Anterior cingulate cortex (tissue), 58 donors: ENCODE measurements at places on chromosomes 6 and 20.

DNA sequence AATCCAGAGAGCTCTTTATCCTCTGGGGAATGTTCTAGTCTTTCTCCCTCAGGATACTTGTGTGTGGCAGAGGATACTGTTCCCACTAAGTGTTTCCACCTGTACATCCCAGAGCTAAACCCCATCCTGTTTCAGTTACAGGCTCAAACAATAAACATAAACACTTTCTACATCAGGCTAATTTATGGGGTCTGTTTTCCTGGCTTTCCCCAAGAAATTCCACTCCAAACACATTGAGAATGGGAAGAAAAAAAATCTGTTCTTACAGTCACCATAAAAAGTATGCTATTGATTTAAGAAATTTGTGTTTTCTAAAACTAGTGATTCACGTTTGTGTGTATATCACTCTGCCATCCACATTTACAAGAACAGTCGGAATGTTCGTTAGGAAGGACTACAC is 293.9 kb upstream of the FOXQ1 start:
- DNase-seq: no peak

DNA sequence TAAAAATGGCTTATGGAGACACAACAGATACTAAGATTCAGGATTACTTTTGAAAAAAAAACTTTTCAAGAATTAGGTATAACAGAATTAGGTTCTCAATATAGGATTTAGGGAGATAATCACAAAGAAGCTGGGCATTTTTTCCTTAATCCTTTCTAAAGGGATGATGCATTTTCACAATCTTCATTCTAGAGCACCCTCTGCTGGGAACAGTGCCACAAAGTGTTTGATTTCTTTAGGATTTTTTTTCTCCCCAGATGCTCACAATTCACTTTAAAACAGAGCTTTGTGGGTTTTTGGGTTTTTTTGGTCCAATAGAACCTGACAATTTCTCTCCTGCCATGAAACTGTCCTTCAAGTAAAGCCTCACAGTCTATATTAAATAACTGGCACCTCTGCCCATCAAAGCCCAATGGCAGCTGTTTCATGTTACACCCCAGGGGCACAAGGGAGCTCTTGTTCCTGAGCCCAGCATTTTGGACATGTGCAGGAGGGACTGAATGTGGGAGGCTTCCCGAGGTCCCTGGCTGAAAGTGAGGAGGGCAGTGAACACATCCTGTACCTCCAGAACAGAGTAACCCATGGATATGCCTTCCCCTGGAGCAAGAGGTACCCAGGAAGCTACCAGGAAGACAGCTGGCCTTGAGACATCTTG is 39.7 kb downstream of the PREP start:
- DNase-seq: peak; percentile 8

DNA sequence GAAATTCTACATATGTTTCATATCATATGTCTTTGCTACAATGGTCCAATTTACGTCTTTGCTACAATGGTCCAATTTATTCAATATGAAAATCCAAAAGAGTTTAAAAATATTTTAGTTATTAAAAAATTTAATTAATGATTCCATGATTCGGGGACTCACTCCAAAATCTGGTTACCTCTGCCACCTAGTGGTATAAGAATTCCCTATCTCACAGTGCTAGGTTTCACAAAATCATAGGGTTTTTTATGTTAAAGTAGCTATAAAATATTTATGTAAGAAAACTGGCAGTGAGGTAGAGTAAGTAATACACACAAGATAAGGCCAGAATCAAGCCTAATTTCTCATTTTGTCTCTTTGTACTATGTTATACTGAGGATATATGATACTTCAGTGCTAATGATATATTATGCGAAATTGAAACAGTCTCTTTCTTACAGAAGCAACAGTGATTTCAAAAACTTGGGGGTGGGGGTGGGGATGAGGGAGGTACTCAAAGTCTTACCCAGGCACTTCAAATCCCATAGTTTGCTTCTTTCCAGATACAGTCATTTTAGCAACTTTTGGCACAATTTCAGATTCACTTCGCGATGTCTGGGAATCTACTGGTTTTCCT is 52.3 kb downstream of the HBS1L start:
- no peak for DNase-seq

DNA sequence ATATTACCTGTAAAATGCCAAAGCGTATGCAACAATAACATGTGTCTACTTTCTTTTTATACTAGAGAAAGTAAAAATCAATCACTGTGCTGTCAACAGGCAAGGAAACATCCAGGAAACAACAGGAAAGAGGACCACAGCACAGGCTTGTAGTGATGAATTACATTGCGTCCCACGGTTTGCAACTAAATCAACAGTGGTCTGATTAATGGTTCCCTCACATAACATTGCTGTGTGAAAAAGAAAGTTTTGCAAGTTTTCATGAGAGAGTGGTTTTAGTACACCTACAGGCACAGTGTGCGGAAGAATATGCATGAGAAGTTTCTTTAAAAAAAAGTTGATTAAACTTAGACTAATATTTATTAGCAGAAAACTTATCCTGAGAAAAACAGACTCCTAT is 329.5 kb upstream of the HSF2 start:
- DNase-seq: no peak

- DNase-seq: no peak
Observed at GRCh38 chr6:154602708-154603107, 92.2 kb upstream of the CNKSR3 start.

GRCh38 chr6:152240436-152240835 is 396.7 kb downstream of the SYNE1 start:
- no peak for DNase-seq

DNA sequence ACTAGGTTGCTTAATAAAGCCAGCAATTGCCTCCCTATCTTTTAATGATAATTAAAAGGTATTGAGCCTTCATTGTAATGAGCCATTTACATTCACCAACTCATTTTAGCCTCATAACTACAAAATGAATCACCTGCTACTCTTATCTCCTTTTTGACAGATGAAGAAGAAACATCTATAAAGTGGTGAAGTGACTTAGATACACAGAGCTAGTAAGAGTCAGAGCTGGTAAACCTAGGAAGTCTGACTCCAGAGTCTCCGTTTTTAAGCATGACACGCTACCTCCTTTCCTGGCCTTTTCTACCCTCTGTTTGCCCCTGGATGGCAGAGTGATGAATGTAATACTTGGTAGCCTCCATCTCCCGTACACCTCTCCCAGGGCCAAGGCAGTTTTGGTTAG is 93.5 kb downstream of the SPTLC3 start:
- no peak for DNase-seq

DNA sequence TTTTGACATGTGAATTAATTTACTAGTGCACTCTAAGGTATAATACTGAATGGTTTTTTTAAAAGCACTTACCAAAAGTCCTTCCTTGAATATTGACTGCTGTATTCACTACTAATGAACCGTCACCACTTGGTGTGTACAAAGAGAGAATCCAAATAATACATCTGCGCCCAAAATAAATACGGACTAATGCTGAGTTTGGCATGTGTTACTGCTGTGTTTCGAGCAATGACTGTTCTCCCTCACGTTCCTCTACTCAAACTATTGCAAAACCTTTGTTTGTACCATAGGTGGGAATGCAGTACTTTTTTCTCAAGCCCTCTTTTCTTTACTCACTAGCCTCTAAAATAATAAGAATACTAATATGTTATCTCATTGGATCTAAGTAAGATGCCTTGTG is 305.5 kb downstream of the QKI start:
- no peak for DNase-seq

GRCh38 chr20:44209686-44210405 is 725 bp downstream of the OSER1 start:
- DNase-seq: no peak

GRCh38 chr6:16059496-16059895 is 69.4 kb upstream of the MYLIP start:
- DNase-seq: no peak

DNA sequence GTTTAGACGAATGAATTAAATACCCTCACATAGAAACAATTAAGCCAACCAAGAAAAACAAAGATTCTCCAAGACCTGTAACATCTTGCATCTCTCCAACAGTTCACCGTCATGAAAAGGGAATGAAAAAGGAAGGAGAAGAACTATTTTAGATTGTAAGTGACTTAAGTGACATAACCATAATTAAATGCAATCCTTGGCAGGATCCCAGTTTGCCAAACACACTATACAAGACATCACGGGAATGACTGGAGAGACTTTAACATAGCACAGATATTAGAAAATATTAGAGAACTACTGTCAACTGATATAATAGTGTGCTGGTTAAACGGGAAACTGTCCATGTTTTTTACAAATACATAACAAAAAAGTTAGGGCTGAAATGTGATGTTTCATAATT is 22.2 kb downstream of the EPB41L2 start:
- no peak for DNase-seq

- no peak for DNase-seq
Observed at GRCh38 chr6:138465007-138465645, 34.2 kb downstream of the NHSL1 start.

DNA sequence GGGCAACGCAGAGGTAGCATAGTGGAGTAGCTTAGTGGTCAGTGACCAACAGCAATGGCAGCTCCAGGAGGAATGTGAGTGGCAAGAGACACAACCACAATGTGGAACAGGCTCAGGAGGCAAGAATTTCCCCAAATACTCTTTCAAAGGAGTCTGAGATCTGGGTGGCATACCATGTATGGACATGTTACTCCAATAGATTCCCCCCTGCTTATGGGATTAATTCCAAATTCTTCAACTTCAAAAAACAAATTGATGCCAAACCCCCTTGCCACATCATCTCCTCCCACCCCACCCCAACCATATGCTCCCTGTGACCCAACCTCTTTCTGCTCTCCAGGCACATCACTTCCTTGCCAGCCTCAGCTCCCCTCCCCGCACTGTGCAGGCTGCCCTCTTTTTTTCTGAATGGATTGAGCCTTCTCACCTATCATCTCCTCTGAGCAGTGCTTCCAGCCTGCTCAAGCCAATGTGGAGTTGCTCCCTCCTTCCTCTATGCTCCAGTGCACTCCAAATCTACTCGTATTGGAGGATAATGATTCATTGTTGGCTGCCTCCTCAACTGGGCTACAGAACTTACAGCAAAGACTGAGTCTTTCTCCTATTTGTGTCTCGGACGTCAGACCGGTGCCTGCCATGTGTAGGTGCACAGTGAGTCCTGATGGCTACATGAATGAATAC is 93.0 kb upstream of the CEP85L start:
- no peak for DNase-seq

DNA sequence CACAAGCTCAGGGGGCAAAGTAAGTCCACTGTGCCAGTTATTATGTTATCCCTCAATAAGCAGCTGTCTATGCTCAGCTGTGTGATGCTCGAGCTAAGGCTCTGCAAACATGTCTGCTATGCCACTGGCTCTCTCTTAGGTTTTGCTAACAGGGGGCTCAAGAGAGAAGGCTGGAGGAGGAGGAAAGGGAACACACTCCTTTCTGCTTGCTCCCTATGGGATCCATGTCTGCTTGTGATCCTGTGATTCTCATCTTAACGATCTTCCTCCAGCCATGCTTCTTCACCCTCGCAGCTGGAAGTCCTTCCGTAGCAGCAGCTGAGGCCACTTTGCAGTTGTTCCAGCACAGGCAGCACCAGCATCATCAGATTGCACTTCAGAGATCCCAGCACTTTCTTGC is 37.0 kb upstream of the IGF2R start:
- no peak for DNase-seq

DNA sequence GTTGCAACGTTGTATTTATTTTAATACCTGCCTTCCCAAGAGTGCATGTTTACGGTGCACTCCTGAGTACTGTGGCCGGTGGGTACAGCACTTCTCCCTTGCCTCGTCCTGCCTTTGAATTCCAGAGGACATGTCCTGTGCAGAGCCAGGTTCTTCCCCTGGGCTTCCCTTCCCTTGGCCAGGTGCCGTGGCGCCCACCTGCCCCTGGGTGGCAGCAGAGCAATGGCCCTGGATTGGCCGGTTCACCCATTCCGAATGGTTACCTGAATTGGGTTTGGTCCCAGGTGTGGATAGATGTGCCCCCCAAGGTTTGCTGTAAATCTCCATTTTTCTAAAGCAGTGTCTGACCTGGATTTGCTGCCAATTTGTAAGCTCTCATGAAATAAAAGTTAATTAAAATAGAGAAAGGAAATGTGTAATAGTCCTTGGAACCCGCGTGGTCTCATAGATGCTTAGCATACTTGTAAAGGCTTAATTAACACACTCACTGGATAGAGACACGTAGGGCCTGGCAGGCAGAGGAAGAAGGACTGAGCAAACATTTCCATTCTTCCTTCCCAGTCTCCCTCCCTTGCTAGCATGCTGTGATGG is 40.6 kb downstream of the DTD1 start:
- DNase-seq: no peak

- DNase-seq: no peak
Observed at GRCh38 chr20:63386491-63386890, 25.3 kb upstream of the CHRNA4 start.

DNA sequence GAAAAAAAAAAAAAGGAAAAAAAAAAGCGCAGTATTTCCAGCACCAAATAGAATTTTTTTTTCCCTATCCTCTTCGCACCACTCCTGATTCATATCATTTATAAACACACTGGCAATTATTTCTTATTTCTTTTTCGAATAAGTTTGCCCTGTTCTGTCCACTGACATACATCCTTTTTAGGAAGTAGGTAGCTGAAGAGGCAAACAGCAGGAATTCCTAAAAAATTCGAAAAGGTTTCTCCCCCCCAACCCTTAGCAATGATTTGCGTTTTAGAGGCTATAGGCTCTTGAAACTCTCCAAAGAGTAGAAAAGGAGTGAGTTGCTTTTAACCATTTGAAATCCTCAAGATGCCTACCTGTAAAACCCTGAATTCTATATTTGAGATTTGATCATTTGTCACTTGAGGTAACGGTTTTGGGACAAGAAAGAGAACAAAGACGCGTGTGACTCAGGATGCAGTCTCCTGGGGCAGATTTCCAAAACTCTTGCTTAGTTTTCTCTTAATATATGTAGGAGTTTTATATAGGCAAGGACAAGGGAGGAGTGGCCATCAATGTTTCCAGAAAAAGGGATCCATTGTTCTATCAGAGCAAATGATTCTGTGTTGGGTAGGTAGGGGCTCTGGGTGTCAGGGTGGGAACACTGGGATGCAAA is 531 bp upstream of the CCN2 start:
- no peak for DNase-seq

DNA sequence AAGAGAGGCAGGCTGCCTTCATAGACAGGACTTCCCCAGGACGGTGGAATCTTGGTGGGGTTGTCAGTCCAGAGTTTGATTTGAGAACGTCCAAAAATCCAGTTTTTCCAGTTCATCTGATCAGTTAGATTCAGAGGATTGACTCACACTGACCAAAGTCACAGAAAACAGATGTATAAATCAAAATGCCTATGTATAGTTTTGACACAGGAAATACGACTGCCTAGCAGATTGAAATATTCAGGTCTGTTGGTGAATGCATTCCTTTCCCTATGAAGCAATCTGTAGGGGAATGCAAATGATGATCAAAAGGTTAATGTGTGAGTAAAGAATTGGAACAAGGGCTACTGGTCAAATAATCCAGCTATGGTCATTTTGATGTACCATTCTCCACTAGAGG is 29.7 kb upstream of the GFOD1 start:
- no peak for DNase-seq

- DNase-seq: no peak
Observed at GRCh38 chr20:42639140-42639539, 550.6 kb downstream of the PTPRT start.

GRCh38 chr20:31903627-31904386 is 33.4 kb downstream of the TTLL9 start:
- no peak for DNase-seq

- DNase-seq: no peak
Observed at GRCh38 chr6:170156448-170157375, 134.2 kb downstream of the DLL1 start.

- no peak for DNase-seq
Observed at GRCh38 chr6:169640351-169640852, 61.4 kb downstream of the WDR27 start.

- DNase-seq: no peak
Observed at GRCh38 chr6:134009876-134010275, 42.5 kb downstream of the SLC2A12 start.

GRCh38 chr20:20286061-20286460 is 81.8 kb upstream of the INSM1 start:
- no peak for DNase-seq
